ENCODE measurements at places on chromosomes 2 and 18.

- no peak for ATAC-seq
These were observed 157.5 kb upstream of the CAVIN2 start for GRCh38 chr2:192004188-192004963.

- no peak for ATAC-seq
These were observed 5.3 kb upstream of the FLACC1 start for GRCh38 chr2:201362396-201362795.

DNA sequence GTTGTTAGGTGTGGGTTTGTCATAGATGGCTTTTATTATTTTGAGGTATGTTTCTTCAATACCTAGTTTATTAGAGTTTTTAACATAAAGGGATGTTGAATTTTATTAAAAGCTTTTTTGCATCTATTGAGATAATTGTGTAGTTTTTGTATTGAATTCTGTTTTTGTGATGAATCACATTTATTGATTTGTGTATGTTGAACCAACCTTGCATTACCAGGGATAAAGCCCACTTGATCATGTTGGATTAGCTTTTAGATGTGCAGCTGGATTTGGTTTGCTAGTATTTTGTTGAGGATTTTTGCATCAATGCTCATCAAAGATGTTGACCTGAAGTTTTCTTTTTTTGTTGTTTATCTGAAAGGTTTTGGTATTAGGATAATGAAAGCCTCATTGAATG is 328.2 kb downstream of the ADCYAP1 start:
- ATAC-seq: no peak

DNA sequence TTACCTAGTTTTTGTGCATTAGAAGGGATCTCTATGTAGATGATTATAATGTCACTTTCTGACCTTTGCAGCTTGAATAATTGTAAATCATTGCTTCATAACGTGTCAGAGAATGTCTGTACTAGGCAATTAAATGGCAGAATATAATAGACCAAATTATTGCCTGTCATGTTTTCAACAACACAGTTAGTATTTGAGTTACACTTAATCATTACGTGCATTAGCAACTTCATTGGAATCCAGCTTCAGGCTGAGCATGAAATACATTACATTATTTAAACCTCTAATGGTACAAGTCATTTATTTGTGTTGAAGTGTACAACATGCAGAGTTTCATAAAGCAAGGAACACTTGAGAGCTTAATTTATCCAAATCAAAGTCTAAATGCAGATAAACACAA is 48.0 kb downstream of the ZNF407 start:
- ATAC-seq: no peak

DNA sequence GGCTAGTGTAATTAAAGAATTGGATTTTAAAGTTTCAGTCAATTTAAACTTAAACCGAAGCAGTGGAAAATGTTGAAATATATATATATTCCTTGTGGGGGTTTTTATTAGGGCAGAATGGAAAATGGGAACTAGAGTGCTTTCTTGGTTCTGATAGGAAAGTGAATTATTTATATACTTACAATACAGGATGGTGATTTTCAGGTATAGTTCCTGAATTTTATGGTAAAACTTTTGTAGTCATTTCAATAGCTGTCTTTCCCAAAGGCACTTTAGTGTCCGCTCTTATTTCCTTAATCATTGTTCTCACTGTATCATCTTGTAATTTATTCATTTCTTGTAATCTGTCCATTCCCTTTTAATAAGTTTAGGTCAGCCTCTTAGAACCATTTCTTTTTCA is 1.9 kb downstream of the RPL37A start:
- ATAC-seq: no peak

DNA sequence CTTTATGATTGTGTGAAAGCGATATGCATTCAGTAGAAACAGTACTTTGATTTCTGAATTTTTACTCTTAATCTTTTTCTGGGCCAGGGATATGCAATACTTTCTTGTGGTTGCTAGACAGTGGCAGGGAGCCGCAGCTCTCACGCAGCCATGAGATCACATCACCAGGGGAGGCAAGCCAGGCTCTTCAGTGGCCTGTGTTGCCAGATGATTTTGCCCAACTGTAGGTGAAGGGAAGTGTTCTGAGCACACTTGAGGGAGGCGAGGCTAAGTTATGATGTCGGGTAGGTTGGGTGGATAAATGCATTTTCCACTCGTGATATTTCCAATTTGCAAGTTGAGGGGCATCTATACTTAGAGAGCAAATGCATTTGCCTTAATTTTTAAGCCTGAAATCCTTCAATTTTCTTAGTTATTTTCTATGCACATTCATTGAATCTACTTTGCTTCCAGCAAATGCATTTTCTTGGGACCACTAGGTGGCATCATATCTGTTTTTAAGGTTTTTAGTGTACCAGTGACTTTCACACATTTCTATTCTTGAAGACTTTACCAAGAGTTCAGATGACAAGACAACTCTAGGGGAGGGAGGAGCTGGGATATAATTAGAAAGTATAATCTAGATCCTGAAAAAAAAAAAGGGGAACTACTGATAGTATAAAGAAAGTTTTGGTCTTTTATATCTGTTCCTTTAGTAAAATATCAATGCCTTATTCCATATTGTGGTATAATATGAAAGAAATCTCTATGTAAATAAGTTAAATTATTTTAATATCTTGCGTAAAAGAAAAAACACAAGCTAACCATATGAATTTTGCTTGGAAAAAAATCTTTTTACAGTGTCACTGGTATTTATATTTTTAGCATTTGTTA is 643.3 kb downstream of the SOCS6 start:
- ATAC-seq: peak; percentile 74

GRCh38 chr2:82340578-82341053 is 2036.1 kb upstream of the LRRTM1 start:
- ATAC-seq: no peak

DNA sequence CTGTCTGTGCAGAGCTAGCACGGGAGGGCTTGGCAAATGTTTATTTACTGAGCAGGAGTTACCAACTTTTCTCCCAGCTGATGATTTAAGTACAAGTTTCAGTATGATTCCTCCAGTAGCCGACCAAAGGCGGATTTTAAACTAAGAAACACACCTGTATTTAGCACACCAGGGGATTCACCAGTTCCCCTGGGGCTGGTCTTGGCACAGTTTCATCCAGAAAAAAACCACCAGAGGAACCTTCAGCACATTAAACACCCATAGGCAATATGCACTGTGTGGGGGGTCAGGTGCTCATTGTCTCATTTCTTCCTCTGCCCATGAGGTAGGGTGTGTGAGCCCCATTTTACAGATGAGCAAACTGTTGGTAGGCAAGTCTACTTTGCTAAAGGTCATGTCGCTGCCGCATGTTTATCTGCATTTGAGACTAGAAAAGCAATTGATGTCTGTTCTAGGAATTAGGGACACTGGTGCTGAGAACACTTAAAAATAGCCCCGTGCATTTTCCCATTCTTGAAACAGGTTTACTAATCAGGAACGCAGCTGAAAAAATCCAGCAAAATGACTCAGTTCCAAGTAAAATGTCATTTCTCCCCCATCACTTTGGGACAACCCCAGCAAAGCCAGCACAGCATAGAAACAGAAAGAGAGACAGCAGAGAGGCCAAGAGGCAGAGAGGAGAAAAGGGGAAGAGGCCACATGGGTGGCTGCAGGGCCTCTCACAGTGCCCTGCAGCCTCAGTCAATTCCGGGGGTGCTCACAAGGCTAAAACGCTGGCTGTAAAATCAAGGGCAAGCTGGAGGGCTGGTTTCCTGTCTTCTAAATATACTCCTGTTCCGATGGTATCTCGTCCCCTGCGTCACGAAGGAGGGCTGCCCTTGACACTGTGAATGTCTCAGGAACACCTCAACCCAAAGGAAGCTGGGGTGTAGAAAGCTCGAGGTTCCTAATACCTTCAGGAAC is 166.8 kb upstream of the ID2 start:
- ATAC-seq: no peak

DNA sequence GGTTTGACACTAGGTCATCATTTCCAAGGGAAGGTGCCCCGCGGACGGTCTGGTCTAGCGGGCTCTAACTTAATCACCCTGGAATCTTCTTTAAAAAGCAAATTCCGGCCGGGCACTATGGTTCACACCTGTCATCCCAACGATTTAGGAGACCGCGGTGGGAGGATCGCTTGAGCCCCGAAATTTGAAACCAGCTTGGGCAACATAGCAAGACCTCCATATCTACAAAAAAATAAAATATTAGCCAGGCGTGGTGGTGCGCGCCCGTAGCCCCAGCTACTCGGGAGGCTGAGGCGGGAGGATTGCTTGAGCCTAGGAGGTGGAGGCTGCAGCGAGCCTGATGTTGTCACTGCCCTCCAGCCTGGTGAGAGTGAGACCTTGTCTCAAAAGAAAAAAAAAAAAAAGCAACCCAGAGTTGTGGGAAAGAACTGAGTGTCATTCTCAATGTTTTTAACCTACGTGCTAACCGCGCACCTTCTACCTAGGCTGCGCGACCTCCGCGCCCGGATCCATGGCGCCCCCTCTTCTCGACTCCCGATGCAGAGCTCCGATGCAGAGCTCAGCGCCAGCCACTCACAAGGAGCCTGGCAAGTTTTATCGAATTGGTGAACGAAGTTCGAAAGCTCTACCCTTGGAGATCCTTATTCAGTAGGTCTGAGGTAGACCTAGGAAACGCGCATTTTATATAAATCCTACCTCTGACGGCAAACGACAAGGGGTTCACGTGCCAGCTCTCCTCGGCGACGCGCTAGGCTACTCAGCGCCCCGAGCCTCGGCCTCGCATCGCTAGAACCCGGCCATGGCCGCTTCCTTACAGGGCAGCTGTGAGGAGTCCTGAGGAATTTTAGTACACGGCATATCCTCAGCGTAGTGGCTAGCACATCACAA is 888 bp upstream of the TWSG1 start:
- ATAC-seq: peak; percentile 77

DNA sequence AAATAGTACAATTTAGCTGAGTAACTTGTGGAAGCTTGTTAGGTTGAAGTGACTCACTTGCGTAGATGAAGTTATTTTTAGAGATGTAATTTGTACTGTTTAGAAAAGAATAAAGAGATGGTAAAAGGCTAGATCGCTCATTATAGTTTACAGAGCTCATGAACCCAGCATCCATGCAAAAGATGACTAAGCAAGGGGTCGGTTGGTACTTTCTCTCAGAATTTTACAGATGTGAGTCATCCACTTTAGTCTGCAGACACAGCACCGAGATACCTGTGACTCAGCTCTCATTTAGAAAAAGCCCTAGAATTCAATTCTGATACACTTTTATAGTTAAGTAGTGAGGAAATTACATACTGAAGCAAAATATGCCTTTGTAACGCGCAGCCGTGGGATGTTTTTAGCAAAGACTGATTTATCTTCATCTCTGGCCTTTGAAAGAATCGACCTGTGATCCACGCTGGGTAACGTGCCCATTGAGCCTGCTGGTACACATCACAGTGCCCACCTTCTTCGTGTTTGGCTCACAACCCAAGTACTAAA is 116.5 kb upstream of the FOSL2 start:
- peak; percentile 95 for ATAC-seq

DNA sequence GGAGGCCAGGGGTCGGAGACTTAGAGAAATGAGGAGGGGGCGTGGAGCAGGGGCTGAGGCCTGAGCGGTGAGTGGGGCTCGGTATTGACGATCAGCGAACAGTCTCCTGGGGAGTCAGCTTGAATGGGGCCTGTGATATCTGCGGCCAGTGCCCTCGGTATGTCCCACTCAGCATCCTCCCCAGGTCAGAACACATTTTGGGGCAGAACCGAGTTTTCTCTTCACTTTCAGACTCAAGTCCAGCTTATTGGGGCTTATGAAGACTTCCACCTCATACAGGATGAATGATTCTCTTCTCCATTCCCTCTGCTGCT is 82.6 kb downstream of the RRM2 start:
- ATAC-seq: no peak

Data from SK-N-SH treated with all-trans-retinoic acid at 6 μM for 48 hours (cell line).